ENCODE measurements at places on chromosomes 2 and 18. TPM values are rescaled to one million over a fixed set of nuclear protein-coding genes. Genes with fewer than 3 reads are reported as not detected.

Gene EVX2
- total RNA-seq: not detected

Gene CCDC74A
- total RNA-seq: 2.8 TPM

Gene PSMA8
- total RNA-seq: not detected

Gene ATIC
- total RNA-seq: 38.2 TPM

Gene GPD2
- total RNA-seq: 54.7 TPM

Data from cardiac atrium fibroblast (primary cell).